ENCODE measurements at places on chromosomes 7 and 10.

DNA sequence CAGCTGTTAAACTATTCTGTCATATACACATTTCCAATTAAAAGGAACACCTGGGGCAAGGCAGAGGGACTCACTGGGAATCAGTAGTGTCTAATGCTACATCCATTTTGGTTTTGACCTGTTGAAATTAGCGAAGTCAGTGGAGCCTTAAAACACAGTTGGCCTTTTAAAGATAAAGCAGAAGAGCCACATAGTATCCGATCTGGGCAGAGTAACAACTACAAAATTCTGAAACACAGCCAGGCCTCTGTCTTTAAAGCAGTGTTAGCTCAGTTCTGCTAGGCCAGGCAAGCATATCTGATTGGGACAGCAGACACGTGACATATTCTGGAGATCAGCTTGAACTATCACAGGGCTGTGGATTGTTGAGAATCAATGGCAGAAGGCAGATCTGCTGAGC is 117.5 kb upstream of the WNT16 start:
- DNase-seq, result no peak

- no peak for DNase-seq
These were observed 129.8 kb downstream of the FRMD4A start for GRCh38 chr10:14200698-14201544.

DNA sequence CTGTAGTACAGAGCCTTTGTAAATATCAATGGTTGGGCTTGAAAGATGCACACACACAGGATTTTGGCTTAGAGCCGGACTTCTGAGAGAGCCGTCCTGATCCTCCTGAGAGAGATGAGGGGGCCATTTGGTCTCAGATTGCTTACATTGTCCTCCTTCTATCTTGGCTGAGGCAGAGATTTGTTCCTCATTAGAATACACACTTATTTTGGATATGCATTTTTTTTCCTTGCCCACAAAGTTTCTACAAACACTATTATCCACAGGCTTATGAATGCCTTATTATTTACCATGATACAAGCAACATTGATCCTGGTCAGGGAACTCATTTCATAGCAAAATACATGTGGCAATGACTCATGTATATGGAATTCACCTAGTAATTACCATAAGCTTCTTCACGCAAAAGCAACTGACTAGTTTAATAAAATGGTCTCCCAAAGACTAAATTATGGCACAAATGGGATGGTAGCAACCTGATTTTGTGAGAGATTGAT is 175.3 kb downstream of the MDFIC start:
- no peak for DNase-seq

- no peak for DNase-seq
These were observed 19.6 kb downstream of the CABCOCO1 start for GRCh38 chr10:61682323-61682722.

DNA sequence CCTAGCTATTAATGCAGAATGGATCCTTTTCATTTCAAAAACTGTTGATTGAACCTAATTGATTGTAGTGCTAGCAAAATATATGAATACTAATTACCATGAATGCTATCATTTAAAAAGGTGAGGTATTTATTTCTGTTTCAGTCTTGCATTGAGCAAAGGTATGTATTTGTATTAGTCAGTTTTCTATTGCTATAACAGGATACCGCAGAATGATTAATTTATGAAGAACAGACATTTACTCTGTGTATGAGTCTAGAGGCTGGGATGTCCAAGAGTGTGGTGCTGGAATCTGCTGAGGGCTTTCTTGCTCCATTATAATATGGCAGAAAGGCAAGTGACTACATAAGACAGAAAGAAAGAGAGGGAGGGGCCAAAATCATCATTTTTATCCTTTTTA is 199.2 kb downstream of the KIF20B start:
- DNase-seq, result no peak

DNA sequence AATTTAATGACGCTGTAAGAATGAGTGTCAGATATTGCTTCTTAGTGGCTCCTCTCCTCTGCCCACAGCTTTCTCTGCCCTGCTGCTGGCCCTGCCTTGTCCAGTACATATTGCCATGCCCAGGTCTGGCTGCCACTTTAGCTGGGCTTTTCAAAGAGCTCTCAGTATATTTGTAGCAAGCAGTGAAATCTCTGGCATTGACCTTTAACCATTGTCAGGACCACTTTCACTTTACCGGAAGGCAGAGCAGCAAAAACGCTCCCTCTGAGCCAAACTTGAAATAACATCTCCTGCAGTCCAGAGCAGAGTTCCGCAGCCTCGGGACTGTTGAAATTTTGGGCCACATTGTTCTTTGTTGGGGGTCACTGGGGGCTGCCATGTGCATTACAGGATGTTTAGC is 13.8 kb downstream of the PDSS1 start:
- no peak for DNase-seq

GRCh38 chr7:147136352-147136751 is 1019.8 kb downstream of the CNTNAP2 start:
- DNase-seq, result no peak

GRCh38 chr7:71454981-71455380 is 323.0 kb downstream of the GALNT17 start:
- no peak for DNase-seq

- no peak for DNase-seq
These were observed 111.5 kb downstream of the ELAPOR2 start for GRCh38 chr7:86947929-86948328.

DNA sequence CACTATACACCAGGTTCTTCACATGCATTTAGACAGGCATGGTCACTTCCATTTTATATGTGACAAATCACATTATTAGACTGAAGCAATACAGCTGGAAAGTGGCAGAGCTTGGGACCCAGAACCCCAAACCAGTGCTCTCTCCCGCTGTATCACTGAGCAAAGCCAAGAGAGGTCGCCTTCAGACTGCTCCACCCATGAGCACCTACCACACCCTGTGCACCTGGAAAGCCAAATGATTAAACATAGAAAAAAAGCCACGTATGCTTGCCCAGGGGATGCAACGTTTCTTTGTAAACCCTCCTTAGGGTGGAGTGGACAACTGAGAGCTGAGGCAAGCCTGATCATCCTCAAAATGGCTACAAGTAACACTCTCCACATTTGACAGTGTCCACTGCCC is 72.5 kb downstream of the CCDC6 start:
- DNase-seq, result no peak

- no peak for DNase-seq
These were observed 72.5 kb downstream of the MICALL2 start for GRCh38 chr7:1386623-1387220.

DNA sequence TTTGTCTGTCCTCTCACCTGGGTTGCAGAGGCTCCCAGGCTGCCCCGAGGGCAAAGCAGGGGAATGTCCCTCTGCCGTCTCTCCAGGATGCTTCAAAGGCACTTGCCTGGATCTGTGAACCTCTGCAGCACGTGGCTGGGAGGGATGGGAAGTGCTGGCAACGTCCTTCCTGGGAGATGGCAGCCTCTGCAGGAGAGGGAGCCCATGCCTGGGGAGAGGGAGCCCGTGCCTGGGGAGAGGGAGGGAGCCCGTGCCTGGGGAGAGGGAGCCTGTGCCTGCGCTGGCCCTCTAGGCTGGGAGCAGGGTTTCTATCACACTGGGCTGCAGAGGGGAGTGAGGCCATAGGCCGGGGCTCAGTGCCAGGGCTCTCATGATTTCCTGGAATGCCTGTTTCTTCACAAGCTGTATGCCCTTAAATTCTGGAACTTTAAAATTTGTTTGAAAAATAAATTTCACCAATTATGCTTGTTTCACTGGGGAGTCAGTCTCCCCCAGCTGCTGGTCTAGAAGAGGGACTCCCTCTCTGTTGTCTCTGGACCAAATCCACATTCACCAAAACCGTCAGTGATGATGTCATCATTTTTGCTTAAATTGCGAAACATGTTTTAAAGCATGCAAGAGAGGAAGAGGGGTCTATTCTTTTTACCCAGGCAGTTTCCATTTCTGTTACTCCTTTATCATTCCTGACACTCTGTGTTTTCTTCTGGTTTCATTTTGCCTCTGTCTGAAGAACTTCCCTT is 135.7 kb downstream of the DNAJB6 start:
- DNase-seq, result no peak

DNA sequence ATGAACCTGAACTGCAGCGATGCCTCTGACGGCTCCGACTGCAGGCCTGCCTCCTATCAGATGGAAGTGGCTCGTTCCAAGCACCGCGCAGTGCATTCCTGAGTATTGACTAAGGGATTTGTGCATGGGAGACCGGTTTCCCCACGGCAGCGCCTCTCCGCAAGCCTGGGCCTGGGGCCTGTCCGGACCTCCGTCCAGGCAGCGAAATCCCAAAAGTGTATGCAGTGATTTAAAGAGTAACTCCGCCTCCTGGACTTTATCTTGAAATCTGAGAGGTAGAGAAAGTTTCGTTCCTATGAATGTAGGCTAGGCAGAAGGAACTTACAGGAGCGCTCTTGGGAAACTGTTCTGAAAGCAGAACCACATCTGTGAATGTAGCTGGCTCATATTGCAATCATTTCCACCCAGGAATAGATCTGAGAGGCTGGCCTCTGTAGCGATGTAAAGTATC is 106.2 kb upstream of the CELF2 start:
- no peak for DNase-seq

- no peak for DNase-seq
These were observed 136.6 kb downstream of the IQUB start for GRCh38 chr7:123397746-123398338.
